ENCODE measurements at places on chromosomes 5 and 9.

GRCh38 chr5:53418409-53418808 is 62.0 kb upstream of the FST start:
- no peak for DNase-seq

GRCh38 chr5:177370488-177371119 is 12.9 kb downstream of the RGS14 start:
- DNase-seq = peak; percentile 82

GRCh38 chr9:121564504-121565260 is 65.0 kb upstream of the GGTA1 start:
- DNase-seq = no peak

- no peak for DNase-seq
Measured at GRCh38 chr9:116643691-116644090, 43.4 kb upstream of the TRIM32 start.

DNA sequence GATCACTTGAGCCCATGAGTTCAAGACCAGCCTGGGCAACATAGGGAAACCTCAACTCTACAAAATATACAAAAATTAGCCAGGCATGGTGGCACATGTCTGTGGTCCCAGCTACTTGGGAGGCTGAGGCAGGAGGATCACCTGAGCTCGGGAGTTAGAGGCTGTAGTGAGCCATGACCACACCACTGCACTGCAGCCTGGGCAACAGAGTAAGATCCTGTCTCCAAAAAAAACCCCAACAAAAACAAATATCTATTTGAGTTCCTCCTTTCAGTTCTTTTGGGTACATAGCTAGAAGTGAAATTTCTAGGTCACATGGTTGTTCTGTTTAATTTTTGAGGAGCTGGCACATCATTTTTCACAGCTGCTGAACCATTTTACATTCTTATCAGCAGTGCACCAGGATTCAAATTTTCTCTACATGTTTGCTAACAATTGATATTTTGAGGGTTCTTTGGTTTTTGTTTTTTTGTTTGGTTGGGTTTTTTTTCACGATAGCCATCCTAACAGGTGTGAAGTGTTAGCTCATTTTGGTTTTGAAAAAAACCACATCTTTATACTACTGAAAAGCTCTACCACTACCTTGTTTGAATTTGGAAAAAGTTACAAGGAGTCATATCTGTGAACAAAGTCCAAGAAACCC is 176.9 kb upstream of the SLC12A2 start:
- DNase-seq = no peak

GRCh38 chr5:149641000-149641576 is 59.8 kb downstream of the ARHGEF37 start:
- no peak for DNase-seq

GRCh38 chr5:62424763-62425162 is 12.2 kb downstream of the IPO11 start:
- no peak for DNase-seq

GRCh38 chr5:135318924-135319323 is 80.1 kb downstream of the MACROH2A1 start:
- no peak for DNase-seq

DNA sequence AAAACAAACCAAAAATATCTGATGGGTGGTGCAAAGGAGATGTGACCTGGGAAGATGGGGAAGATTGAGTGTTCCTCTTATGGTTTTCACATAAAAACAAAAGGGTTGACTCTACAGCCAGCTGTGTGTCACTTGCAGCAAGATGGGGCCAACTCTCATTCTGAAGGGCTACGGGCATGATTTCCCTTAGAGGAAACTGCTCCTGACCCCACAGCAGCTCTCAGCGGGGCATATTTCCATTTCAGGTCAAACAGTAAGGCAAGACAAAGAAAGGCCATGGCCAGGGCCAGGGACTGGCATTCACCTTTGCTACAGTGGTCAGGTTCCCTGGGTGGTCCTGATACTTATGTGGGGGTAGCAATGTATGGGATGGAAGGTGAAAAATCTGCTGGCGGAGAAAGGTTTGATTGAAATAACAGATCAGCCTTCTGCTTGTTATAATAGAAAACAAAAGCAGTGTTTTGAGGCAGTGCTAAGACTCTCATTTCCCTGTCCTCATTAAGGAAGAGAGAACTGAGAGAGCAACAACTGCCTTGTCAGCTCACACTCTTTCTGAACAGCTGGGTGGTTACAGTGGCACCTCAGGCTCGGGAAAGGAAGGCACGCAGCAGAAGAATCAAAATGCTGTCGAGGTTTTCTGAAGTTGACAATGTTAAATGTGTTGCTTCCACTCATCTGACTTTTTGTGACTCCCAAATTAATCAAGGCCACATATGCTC is 120.7 kb upstream of the PCA3 start:
- DNase-seq = no peak

DNA sequence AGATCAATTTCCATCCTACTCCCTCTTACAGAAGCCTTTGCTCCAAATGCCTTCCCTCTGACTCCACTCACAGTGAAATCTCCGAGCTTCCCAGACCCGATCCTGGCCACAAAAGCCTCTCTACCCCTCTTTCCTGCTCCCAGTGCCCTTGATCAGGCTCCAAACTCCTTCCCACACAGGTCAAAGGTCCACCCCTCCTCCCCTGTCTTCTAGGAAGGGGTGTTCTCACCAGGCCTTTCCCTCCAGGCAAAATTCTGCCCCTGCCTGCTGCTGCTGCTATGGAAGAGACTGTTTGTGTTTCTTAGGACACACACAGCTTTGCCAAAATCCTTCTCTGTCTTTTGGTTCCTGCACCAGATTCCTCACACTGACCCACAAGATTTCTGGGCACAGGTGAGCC is 85.8 kb upstream of the ALDH1A1 start:
- DNase-seq = no peak

GRCh38 chr5:141560725-141561483 is 57.9 kb downstream of the DIAPH1 start:
- peak; percentile 95 for DNase-seq

GRCh38 chr9:137053944-137054931 is at the start of gene ENTPD2:
TSS of gene ENTPD2 (minus strand) at chr9:137054061. CDS start at chr9:137053997, 64 bp downstream.
- no peak for DNase-seq

DNA sequence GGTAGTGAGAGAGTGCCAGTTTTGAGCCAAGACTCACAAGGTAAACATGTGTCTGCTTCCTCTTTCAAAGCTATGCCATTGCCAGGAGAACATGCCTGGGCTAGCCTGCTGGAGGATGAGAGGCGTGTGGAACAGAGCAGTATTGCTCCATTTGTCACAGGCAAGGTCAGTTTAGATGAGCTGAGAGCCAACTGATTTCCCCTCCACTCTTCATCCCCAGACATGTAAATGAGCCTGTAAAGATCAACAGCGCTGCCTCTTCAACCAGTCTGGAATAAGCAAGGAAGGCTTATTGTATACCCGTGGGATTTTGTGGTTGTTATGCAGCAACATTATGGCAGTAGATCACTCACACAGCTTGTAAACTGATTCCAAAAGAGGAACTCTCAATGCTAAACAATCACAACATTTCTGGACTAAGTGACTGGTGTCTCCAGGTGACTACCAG is 8.2 kb upstream of the GDNF start:
- no peak for DNase-seq

GRCh38 chr5:67378256-67378655 is 181.7 kb upstream of the CD180 start:
- no peak for DNase-seq

DNA sequence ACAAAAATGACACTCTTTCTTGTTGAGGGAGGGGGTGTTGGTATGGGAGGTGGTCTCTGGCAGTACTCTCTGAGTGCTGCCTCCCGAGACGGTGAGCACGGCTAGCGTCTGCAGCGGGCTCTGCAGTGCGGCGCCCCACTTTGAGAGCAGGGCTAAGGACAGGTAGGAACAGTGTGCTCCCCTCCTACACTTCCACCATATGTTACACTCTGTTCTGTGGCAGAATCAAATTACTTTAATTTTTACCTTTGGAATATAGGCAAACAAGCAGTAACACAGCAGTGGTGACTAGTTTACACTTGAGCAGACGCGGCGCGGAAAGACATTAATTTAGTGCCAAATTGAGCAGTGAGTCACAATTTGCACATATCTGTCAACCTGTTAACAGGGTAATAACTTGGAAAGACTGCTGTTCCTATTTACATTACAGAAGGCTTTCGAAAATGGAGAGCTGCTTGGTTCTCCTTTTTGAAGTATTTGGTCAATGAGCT is 136.3 kb downstream of the MED27 start:
- no peak for DNase-seq

- DNase-seq = no peak
Measured at GRCh38 chr5:172153695-172154094, 34.3 kb downstream of the STK10 start.

- DNase-seq = peak; percentile 65
Measured at GRCh38 chr5:56350597-56351170, 117.6 kb upstream of the ANKRD55 start.

DNA sequence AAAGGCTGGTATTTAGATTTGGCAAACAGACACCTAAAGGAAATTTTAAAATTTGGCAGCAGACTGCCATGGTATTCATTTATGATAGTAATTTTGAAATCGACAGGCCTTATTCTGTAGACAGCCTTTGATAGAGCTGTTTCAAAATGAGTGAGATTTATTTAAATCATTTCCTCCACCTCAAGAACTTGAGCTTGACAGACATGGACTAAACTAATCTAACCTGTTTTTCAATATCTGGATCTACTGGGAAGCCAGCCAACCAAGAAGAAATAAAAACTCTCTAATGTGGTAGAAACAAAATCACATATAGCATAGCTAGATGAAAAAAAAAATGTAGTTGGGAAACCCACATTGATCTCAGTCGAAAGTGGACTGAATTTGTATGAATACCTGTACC is 56.9 kb upstream of the RASA1 start:
- no peak for DNase-seq

GRCh38 chr5:103207011-103207410 is 51.6 kb upstream of the MACIR start:
- DNase-seq = no peak

DNA sequence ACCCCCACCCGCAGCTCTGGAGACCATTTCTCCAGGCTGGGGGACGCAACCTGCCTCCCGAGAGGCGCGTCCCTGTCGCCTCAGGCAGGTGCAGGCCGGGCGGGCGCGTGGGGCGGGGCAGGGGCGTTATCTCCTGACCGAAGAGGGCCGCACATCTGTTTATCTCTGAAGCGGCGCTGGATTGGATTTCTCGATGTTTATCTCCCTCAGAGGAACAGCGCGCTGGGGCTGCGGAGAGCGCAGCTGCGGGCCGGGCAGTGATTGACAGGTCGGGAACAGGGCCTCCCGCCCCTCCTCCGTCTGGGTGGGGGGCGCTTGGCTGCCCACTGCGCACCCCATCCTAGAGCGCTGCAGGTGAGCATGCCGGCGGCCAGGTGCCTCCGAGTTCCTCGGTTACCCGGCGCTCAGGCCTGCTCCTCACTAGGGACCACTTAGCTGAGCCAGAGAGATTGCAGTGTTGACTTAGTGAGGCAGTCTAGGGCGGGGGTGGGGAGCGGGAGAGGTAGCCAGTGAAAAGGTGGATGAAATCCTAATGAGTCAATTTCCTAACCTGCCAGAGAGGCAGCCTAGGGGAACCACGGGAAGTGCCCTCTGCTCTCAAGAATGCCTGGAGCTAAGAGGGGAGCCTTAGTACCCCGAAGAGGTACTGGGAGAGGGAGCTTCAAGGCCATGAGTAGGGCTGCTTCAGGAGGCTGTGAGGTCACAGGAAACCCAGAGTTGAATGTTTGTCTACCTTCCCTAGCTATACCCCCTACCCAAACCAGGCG is 39.6 kb upstream of the TIFAB start:
- no peak for DNase-seq

- no peak for DNase-seq
Measured at GRCh38 chr5:35815089-35815936, 41.4 kb upstream of the IL7R start.

DNA sequence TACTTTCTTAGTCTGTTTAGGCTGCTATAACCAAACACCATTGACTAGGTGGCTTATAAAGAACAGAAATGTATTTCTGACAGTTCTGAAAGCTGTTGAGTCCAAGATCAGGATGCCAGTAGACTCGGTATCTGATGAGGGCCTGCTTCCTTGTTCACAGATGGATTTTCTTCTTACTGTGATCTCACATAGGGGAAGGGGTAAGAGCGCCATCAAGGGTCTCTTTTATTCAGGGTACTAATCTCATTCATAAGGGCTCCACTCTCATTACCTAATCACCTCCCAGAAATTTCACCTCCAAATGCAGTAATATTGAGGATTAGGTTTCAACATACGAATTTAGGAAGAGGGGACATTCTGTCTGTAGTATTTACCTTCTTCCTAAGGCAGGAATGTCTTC is 384.0 kb upstream of the DMAC1 start:
- DNase-seq = no peak

- peak; percentile 62 for DNase-seq
Measured at GRCh38 chr9:20315677-20316076, 306.6 kb downstream of the MLLT3 start.

DNA sequence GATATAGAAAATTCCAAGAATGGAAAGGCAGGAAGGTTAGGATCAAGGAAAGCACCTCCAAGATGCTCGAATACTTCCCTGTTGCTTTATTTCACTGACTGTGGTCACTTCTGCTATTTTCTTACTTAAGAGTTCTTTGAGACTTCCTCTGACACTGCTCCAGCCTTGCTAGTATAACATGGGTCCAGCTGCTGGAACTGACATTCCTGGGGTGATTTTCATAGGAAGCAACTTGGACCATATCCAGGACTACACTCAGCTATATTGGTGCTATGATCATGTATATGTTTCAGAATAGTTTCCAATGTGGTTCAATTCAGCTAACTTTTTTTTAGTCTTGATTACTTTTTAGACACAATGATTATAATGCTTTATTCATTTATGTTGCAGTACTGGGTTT is 81.6 kb upstream of the CKMT2 start:
- DNase-seq = peak; percentile 21

- DNase-seq = no peak
Measured at GRCh38 chr5:154714266-154714986, 40.8 kb upstream of the LARP1 start.

GRCh38 chr9:134413112-134413715 is 87.0 kb downstream of the RXRA start:
- DNase-seq = no peak

GRCh38 chr5:179930788-179931473 is 23.2 kb upstream of the TBC1D9B start:
- DNase-seq = no peak

- no peak for DNase-seq
Measured at GRCh38 chr5:142012186-142012785, 541 bp downstream of the GNPDA1 start.

DNA sequence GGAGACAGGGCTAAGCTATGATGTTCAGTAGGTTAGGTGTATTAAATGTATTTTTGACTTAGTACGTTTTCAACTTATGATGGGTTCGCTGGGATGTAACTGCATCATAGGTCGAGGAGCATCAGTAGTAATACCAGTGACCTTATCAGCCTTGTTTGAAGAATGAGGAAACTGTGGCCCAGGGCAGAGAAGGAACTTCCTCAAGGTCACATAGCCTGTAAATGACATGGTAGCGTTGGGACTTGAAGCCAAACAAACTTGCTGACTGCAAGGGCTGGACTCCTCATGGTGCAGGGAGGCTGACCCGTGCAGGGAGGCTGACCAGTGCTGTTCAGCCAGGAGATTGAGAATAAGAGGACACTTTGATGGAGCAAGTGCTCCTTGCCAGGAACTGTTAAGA is 21.3 kb upstream of the PTPN3 start:
- no peak for DNase-seq

- DNase-seq = no peak
Measured at GRCh38 chr9:90240541-90240940, 402.1 kb downstream of the DIRAS2 start.

GRCh38 chr5:134494780-134495179 is 30.7 kb upstream of the JADE2 start:
- DNase-seq = no peak

All from amniotic stem cell (primary cell).